ENCODE measurements at places on chromosomes 3 and 15.

- DNase-seq: no peak
Observed at GRCh38 chr3:12289524-12289923, 654 bp downstream of the PPARG start.

- no peak for DNase-seq
Observed at GRCh38 chr3:49790626-49791411, 4.5 kb upstream of the IP6K1 start.

DNA sequence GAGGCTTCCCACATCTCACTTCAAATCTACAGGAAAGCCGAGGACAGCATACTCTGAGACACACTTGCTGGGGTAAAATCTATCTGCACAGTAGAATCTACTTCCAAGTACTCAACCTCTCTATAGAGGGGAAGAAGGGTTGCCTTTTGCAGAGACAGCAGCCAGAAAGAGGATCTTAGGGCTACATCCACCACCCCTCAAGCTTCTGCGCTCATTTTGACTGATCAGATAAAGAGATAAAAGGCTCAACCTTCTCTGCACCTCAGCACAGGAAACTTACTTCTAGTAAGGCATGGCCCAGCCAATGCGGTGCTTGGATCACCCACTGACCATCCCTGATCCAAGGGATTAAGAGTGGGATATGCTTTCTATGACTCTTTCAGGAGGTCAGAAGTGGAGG, 6.9 kb upstream of the SLC9A9 start:
- no peak for DNase-seq

DNA sequence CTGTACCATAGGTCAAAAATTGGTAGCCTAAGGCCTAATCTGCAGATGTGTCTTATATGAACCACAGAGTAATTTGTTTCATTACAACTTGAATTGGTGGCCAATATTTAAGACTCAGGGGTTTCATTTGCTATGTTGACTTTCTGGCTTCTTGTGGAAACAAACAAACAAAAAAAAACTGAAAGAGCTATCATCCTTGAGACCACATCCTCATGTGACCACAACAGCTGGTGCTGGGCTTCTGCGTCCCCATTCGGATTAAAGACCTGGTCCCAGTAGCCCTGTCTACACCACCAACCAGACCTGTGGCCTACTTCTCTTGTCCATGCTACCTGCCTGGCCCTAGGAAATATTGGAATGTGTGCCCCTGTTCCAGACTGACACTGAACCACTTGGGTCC, 61.7 kb downstream of the STRIT1 start:
- DNase-seq: no peak

DNA sequence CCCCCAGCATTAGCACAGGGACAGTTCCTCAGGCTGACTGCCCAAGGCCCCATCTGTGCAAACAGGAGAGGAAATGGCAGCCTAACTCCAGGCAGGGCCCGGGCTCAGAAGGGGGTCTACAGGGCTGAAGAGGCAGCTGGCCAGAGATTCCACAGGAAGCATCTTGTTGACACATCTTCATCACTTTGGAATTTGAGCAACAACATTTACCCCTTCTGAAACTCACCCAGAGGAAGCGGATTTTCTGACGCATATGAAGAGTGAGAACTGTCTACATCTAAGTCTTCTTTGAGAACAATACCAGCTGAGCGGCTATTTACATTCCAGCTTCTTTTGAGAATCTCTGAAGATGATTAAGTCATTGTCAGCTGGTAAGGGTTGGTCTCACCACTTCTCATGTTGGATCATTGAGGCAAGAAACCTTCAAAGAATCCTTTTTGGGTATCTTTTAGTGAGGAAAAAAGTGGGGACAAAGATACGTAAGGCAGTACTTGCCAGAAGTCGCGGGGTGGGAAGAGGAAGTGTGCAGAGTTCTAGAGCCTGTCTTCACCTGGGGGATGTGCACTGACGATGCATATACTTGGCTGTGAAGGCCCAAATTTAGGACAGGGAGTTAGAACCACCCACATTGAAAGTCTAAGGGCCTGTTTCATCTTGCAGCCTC, 25.4 kb upstream of the SRP14 start:
- DNase-seq: peak; percentile 72

- DNase-seq: peak; percentile 97
Observed at GRCh38 chr3:157311633-157312375, 124.8 kb upstream of the PTX3 start.

DNA sequence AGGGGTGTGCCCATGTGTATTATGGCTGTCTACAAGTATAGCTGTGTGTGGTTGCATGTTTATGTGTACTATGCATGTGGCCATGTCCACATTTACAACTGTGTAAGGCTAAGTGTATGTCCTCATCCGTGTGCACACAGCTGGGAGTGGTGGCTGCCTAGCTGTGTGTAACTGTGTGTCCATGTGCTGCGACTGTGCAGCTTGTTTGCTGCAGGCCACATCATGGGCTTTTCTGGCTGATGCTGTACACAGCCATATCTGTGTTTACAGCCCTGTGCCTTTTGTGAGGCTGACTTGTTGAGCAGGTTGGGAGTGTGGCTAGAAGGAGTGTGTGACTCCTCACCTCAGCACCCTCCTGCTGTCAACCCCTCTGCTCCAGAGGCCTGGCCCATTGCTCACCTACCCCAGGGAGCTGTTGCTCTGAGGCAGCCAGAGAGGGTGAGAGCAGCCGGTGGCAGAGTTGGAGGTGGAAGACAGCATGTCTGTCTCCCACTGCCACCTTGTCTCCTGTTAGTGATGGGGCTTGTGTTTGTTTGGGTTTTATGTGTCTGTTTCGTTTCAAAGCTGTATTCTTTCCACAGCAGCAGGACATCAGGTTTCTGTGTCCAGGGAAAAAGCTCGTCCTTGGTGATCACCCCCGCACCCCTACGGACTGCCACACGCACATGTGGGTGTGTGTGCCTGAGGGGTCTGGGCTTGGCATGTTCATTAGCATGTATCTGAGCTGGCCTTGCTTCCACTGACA, 1.4 kb upstream of the GRM2 start:
- no peak for DNase-seq

DNA sequence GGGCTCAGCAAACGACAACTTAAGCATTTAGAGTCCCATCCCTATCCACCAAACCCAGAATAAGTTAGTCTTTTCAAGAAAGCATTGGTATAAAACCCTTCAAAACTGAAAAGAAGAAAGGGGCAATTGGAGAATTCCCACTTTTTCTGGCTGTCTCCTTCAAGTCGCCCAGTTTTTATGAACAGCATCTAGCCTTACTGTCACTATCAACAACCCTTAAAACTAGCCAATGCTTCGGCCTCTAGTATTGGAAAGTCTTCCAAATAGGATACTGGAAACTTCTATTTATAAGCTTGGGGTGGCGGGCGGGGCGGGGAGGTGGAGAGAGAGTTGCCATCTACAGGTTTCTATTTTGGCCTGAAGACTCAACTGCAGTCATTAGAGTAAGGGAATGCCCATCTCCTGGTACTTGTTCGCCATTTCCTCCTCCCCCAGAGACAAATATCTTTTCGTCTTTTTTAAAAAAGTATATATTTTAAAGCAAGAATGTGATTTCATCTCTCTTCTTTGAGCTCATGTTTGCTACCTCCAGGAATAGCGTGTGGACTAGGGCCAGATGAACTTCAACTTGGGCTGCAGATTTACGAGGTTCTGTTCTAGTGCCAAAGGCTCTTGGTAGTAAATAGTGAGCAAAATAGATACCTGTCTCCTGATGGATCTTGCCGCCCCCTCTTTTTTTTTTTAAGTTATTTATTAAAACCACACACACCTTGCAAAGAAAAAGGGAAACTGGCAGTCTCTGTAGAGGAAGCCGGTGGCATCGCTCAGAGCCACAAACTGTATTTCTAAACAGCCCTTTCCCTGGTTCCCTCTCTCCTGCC, 2.7 kb downstream of the BCL6 start:
- DNase-seq: no peak

DNA sequence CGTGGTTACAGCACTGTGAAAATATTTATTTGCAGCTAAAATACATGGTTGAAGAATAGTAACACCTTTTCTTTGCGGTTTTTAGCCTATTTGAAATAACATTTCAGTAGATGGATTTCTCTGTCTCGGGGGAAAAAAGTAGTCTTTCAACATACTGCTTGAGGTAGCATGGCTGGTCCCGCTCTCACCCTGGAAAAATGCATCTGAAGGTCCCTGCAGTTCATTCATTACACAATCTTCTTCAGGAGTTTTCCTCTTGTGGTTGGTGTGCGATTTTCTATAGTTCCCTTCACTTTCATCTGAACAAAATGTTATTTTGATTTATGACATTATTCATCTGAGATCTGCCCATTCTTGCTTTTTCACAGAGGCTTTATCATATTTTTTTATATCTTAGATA, 75.9 kb downstream of the STRIT1 start:
- peak; percentile 82 for DNase-seq

DNA sequence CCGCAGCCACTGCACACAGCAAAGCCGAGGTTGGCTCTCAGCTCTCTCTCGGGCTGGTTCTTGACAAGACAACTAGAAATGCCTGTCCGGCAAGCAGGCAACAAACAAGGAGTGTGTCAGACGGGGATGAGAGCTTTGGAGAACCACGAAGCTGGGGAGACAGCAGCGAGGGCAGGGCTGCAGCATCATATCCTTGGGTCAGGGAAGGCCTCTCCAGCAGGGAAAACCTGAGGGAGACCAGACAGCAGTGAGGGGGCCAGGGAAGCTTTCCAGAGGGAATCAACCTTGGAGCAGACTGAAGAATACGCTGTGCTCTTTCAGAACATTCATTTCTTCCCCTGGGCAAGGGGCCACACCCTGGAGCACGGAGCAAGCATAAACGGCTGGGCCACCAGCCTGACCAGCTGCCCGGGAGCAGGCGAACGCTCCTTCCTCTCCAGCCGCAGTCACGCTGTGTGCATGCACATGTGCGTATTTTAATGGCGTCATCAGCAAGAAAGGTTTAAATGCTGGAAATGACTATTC, 58.7 kb downstream of the CHSY1 start:
- DNase-seq: no peak

DNA sequence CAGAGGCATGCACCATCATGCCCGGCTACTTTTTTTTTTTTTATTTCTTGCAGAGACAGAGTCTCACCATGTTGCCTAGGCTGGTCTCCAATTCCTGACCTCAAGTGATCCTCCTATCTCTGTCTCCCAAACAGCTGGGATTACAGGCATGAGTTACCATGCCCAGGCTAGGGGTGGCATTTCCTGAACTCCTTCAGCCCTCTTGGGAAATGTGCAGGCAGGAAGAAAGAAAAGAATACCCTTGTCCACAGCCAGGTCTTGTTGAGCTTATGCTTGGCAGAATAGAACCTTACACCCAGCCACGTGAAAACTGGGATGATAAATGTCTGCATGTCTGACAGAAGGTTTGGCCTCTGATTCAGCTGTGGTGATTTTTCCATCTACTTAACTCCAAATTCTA, 30.2 kb upstream of the SNRPN start:
- DNase-seq: no peak

GRCh38 chr3:53844262-53845102, 1.7 kb downstream of the CHDH start:
- no peak for DNase-seq

GRCh38 chr3:155995525-155996370, 124.6 kb upstream of the KCNAB1 start:
- DNase-seq: peak; percentile 23

DNA sequence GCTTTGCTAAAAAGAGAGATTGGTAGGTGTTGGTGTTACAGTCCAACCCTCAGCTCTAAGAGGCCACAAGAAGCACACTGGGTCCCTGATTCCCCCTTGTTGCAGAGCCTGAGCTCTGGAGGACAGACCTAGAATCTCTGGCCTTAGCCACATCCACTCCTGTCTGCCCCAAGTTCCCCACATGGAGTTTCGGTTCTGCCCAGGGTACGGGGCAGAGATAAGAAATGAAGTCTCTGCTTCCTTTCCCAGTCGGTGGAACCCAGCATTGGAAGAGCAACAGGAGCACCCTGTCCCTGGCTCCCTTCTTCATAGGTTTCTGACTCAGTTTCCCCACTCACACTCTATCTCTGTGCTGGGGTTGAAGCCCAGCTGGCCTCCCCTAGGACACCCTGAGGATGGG, 13.2 kb downstream of the PRR23E start:
- DNase-seq: no peak

DNA sequence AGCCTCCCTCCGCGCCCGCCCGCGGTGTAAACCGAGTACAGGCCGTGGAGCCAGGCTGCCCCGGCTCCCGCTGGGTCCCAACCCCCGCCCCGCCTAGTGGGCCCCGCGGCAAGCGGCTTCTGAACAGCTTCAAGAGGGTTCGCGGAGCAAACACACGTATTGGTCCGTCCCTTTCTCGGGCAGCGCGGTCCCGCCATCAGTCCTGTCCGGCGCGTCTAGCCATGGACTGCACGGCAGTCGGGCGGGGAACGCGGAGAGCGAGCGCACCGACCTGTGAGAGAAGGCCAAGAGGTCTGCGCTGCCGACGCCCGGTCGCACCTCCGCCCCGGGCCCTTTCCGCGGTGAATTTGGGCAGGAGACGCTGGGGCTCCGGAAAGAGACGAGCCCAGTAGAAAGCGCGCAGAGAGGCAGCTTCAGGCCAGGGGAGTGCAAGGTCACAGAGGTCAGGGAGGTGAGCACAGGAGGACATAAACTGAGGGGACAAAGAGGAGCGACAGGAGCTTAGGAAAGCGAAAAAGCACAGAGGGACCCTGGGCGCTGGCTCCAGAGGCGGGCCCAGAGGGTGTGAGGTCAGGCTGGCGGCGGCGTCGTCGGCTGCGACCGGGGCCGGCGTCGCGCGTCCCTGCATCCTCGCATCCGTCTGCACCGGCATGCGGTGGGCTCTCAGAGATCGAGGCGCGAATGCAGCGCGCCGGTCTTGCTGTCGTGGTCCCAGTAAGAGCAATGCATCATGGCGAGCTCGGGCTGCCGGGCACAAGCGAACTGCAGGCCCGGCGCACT, 1.8 kb downstream of the FOXL2 start:
- no peak for DNase-seq

DNA sequence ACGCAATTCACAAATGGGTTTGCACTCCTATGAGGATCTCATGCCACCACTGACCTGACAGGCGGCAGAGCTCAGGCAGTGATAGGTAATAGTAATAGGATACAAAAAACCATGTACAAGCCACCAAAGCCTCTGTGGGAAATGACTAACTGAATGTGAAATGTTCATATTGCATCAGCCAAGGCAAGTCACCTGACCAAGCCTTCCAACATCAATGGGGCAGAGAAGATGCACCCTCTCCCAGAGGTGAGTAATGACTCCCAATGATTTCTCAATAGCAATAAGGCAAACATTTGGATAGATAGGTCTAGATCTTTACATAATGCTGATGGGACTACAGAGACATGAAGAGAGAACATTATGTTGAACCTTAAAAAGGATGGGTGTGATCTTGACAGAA, 14.9 kb downstream of the CNTN3 start:
- DNase-seq: no peak

- no peak for DNase-seq
Observed at GRCh38 chr3:115218859-115219258, 71.8 kb upstream of the ZBTB20 start.

DNA sequence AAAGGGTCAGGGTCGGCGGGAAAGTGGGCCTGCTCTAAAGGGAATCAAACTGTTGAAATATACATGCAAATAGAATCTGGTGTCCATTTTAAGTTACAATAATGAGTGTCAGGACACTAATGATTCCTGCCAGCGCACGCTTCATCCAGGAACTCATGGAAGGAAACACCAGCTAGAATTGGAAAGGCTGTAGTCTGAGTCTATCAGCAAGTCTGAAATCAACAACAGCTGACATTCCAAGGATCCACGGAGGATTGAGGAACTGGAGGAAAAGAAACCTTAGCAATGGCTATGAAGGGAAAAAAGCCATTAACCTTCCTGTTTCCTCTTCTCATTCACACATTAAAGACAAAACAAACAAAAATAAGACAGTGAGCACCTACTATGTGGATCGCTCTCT, 1063.1 kb downstream of the NTRK3 start:
- no peak for DNase-seq

- DNase-seq: peak; percentile 84
Observed at GRCh38 chr3:43190670-43191069, 84.8 kb upstream of the POMGNT2 start.
